Muscle of leg (tissue), 16 donors: ENCODE measurements at places on chromosomes 2 and 18. TPM values are rescaled to one million over a fixed set of nuclear protein-coding genes. Genes with fewer than 3 reads are reported as not detected.

GRCh38 chr2:241776336-241777169 is at the start of gene GAL3ST2:
TSS of gene GAL3ST2 (plus strand) at chr2:241776822. CDS start at chr2:241776956, 134 bp downstream.
- peaks cover 14% of the 10 kb centered on the region for H3K4me1 ChIP-seq
- peaks cover 14% of the 10 kb centered on the region for H3K27me3 ChIP-seq
- no peak within 1 kb of the TSS for H3K4me3 ChIP-seq
- no peaks in the 10 kb centered on the region for H3K36me3 ChIP-seq
- no peak for DNase-seq

GRCh38 chr2:196915507-196916189 is 10.9 kb downstream of the PGAP1 start:
- no peaks in the 10 kb centered on the region for H3K27me3 ChIP-seq
- no peak overlapping the region for H3K27ac ChIP-seq
- no peaks in the 10 kb centered on the region for H3K4me1 ChIP-seq
- H3K4me3 ChIP-seq, result no peak overlapping the region
- DNase-seq, result no peak
- peaks cover 20% of the 10 kb centered on the region for H3K36me3 ChIP-seq

DNA sequence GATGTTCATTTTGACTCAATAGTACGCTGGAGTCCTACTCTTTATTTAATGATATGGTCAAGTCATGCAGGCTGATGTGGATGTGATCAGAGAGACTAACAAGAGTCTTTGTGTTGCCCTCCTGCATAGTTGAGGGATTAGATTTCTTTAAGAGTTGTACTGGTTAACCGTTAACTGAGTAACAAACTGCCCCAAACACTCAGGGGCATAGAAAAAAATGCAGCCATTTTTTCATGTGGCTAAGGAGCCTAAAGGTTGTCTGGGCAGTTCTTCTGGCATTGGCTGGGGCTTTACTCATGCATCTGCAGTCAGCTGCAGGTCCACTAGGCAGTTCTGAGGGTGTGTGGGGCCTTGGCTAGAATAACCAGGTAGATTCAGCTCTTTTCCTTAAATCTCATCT is 32.5 kb downstream of the DOCK10 start:
- no peaks in the 10 kb centered on the region for H3K36me3 ChIP-seq
- DNase-seq, result no peak
- no peaks in the 10 kb centered on the region for H3K27me3 ChIP-seq

GRCh38 chr2:108454440-108454839 is 5.4 kb downstream of the GCC2 start:
- no peak overlapping the region for H3K4me3 ChIP-seq
- H3K27ac ChIP-seq, result no peak overlapping the region
- peaks cover 2% of the 10 kb centered on the region for H3K27me3 ChIP-seq

The CYP1B1 gene
- 2.7 TPM for total RNA-seq

The TEKT4 gene
- not detected for total RNA-seq

- no peak overlapping the region for H3K4me3 ChIP-seq
- no peaks in the 10 kb centered on the region for H3K4me1 ChIP-seq
- DNase-seq, result peak; percentile 45
- H3K36me3 ChIP-seq, result no peaks in the 10 kb centered on the region
- no peaks in the 10 kb centered on the region for H3K27me3 ChIP-seq
Measured at GRCh38 chr2:118657466-118657865, 190.0 kb downstream of the EN1 start.
